Amygdala (tissue), 56 donors: ENCODE measurements at places on chromosomes 7 and 10.

DNA sequence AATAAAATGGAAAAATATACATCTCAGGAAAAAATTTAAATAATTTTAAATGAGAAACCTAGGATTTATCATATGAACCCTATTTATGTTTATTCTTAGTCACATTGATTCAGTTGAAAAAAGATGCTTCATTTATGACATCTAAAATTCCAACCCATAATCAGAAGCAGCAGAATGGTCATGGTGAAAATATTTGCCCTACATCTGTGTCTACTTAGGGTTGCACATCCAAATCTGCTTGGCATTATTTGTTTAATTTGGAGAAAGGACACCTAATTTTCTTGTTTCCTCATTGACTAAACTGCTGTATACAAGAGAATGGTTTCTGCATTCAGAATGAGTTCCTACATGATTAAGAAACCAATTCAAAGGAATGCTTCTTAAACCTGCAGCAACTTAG is 72.9 kb upstream of the SKAP2 start:
- no peak for DNase-seq

DNA sequence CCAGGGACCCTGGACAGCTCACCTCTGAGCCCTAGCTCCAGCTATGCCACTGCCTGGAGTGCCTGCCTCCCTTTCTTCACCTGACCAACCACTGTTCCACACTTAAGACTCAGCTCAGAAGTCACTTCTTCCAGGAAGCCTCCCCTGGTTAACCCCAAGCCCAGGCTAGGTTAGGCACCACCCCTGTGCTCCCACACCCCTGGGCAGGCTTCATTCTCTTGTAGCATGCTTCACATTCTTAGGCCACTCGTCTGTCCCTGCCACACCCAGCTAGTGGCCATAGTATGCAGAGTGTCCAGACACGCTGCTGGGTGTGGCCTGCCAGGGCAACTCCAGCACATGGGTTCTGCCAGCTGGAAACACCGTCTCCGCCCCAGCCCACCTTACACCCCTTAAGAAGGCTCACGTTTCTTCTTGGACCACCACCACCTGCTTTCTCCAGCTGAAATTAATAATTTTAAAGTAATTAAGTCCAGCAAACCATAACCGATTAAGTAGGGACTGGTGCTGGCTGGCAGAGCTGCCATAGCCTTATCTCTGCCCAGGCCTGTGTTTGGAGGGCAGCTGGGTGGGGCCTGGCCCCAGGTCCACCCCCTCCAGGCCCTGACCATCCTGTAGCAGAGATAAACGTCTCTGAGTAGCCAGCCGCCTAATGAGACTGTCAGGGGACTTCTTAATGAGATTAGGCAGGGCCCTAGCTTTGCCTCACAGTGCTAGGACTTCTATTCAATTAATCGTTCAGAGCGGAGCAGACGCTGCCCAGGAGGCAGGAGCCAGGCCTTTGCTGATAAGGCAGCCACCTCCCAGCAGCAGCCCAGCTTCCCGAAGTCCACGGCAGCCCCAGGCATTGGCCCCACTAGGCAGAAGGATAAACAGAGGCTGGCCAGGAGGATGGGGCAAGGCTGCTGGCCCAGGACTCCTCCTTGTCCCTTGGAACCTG is 20.5 kb downstream of the GRID1 start:
- no peak for DNase-seq

DNA sequence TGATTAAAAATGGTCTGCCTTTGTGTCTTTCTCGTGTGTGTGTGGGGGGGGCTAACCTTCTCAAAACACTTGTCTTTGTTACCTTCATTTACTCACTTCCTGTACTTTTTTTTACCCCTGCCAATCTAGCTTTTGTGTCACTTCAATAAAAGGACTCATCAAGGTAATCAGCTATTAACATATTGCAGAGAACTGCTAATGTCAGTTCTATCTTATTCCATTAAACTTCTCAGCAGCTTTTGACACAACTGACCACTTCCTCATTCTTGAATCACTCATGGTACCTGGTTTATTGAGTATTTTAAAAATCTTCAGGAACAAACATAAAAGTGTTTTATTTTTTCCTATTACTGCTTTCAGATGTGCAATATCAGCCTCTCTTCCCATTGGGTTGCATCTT is 59.8 kb downstream of the SLC25A40 start:
- no peak for DNase-seq

GRCh38 chr10:71316786-71317160 is 2.3 kb upstream of the SLC29A3 start:
- no peak for DNase-seq

DNA sequence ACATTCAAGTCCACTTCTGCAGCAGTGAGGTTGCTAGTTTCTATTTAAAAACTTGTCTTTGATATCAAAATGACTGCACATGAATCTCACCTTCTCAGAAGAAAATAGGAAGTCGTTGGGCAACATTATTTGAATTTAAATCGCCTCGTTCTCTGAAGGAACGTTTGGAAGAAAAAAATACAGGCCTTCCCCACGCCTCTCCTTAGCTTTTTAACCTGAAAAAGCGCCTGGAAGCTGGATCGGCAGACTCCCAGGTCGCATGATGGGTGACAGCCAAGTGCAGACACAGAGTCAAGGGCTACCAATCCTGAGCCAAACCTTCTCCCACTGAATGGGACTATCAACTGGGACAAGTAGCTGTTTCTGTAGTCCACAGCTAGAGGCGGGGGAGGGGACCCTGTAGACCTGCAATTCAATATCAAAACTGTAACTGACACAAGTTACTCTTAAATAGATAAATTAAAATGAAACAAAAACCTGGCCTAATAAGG is 2.2 kb downstream of the FAM53B start:
- no peak for DNase-seq

GRCh38 chr10:127983344-127984100 is 76.6 kb downstream of the PTPRE start:
- no peak for DNase-seq

DNA sequence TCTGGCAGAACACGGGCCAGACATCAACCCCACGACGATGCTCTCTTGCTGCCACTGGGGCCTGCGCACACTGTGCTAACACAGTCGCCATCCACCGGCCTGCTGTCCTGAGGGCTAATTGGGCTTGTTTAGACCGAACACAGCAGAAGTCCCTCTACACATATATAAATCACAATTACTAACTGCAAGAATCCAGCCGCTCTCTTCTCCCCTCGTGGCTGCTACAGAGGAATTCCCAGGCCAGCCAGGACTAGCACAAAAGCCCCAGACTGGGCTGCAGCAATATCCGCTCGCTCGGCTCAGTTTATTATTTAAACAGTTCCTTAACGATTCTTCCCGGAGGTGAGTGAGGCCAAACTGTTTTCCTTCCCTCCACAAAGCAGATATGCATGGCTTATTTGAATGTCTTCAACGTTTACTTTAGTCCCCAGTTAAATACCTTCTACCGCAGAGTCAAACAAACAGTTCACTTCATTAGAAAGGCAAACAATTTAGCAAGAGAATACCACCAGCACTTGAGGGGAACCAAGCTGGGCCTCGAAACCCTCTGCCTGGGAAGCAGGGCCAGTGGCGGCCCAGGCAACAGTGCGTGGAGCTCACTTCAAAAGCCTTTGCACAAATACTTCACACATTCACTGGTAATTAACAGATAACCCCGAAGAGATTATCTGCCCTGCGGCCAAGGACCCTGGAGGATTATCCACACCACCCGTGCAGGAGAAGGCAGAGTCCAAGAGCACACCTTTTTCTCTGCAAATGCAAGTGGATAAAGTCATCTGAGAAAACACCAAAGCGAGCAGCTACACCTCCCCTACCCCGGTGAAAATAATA is 145.3 kb downstream of the GLI3 start:
- no peak for DNase-seq

- DNase-seq: no peak
These were observed 265.5 kb upstream of the FZD8 start for GRCh38 chr10:35907548-35907947.

DNA sequence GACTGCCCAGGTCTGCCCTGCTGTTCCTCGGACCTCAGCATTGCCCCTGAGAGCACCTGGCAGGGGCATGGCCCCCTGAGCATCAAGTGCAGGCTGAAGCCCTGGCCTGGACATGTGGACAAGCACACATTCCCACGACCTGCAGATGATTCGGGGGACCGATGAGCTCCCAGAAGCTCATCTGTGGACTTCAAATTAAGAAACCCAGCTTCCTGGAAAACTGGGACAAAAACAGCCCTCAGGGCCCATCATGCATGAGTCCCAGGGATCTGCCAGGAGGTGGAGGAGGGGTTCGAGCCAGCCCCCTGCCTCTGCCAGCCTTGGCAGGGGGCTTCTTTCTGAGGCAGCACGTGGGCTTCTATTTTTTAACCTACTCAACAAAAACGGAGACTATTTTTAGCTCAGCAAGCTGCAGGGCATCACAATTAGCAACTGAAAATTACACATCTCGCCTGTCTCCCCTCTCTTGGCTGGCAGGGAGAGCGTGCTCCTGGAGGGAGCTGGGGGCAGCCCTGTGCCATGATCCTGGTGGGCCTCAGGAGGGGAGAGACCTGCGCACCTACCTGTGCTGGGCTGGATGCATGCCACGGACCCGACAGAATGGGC is 51.8 kb downstream of the RASGEF1A start:
- DNase-seq: no peak

- no peak for DNase-seq
These were observed 143.1 kb upstream of the LRRTM3 start for GRCh38 chr10:66782776-66783175.

- no peak for DNase-seq
These were observed 145.7 kb upstream of the AHR start for GRCh38 chr7:17152721-17153120.

GRCh38 chr7:1598286-1598685 is 28.5 kb upstream of the PSMG3 start:
- DNase-seq: no peak

GRCh38 chr10:97531401-97531986 is 32.8 kb downstream of the UBTD1 start:
- no peak for DNase-seq

GRCh38 chr7:31705377-31705776 is 18.4 kb downstream of the PPP1R17 start:
- no peak for DNase-seq

- no peak for DNase-seq
These were observed 280.8 kb downstream of the ARHGAP12 start for GRCh38 chr10:31647861-31648260.

DNA sequence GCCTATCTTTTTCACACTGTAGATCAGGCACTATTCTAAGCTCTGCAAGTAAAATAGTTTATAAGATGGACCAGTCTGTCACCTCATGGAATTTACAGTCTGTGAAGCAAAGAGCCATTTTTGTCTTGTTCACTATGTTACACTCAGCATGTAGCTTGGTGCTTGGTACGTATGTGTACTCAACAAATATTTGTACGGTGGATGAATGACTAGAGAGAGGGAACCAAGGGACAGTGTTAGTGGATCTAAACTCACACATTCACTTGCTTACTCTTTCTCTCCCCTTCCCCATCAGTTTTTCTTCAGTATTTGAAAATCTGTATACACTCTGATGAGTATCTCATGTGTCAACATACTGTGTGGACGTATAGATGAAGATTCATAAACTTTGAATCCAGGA is 45.9 kb downstream of the PTF1A start:
- DNase-seq: no peak

- no peak for DNase-seq
These were observed 37.9 kb downstream of the ZNF138 start for GRCh38 chr7:64832136-64832535.

DNA sequence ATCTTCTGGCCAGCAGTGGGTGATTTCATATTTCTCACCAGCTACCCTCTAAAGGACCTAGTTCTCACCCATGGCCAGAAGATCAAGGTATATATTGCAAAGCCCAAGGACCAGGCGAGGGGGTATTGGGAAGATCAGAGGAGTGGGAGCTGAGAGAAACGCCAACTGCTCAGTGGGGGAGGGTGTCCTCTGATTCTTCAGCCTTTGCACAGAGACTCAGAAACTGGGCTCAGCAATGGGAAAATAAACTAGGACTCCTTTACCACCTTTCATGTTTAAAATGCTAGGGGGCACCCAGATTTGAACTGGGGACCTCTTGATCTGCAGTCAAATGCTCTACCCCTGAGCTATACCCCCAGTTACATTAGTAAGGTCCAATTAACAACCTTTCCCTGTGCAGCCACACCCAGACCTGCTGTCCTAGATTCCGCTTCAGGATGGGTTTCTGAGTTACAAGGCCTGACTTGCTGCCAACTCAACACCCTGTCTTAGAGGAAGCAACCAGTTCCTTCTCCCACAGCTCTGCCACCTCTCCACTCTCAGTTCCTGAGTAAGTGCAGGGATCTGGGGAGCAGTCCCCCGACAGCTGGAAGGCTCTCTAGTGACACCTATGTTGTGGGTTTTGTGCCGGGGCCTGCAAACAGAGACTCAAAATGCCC is 93.5 kb downstream of the ZNF783 start:
- DNase-seq: no peak

DNA sequence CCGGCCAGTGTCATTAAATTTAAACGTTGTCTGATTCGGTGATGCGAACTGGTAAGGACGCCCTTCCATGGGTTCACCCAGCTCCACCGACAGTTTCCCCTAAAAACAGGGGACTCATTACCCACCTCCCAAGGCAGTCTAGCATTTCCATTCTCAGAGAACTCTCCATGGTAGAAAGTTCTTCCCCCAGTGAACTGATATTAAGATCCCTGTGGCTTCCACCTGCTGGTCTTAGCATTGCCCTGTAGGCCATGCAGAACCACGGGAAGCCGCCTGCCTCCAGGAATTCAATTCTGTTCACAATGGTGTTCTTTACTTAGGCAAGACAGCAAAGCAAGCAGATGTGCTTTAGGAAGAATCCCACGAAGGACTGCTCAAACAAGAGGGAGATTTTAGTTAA is 128.9 kb upstream of the NANOS1 start:
- no peak for DNase-seq

GRCh38 chr10:102837230-102837721 is at the start of gene CYP17A1:
Gene CYP17A1, minus strand, starts transcription at chr10:102837413. Its CDS starts 52 bp downstream, at chr10:102837361.
- DNase-seq: no peak

GRCh38 chr10:71015674-71016073 is 127.3 kb upstream of the PCBD1 start:
- no peak for DNase-seq

- DNase-seq: no peak
These were observed 100.1 kb upstream of the FGFR2 start for GRCh38 chr10:121698336-121698735.

DNA sequence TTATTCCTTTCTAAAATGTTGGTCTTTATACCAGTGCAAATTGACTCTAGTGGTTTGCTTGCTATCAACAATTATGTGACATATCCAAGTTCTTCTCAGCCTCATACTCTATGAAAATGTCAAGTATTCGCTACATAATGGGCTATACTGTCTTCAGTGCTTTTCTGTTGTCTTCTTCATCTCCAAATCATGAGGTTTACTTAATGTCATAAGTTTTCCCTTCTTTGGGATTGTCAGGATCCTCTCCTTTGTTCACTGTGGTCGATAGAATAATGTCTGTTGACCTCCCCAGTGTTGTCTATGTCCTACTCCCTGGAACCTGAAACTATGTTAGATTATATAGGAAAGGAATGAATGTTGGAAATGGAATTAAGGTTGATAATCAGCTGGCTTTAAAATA is 16.4 kb upstream of the RALA start:
- DNase-seq: no peak
